ENCODE measurements at places on chromosomes 5 and 9.

GRCh38 chr5:10637944-10638343 lies 74.1 kb downstream of the ANKRD33B start:
- DNase-seq, result no peak

- DNase-seq, result peak; percentile 12
These were observed 2.6 kb downstream of the OLFML2A start for GRCh38 chr9:124779368-124780059.

DNA sequence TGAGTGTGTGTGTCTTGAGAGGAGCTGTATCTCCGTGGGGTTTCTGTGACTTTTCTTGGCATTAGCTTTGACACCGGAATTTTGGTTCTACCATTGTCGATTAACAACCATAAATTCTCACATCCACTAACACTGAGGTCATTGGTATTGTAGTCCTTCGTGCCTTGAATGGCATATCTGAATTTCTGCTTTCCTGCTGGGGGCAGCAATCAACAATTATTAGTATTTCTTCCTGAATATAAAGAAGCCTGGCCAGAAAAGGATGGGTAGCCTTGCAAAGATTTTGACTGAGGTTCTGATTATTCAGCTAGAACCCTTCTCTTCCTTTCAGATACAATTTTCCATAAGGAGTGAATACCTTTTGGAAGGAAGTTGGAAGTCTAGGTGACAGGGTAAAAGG lies 33.5 kb upstream of the SHOC1 start:
- DNase-seq, result no peak

- DNase-seq, result no peak
These were observed 378.8 kb upstream of the ZNF608 start for GRCh38 chr5:125125031-125125823.

GRCh38 chr9:134063571-134064450 lies 4.0 kb downstream of the BRD3 start:
- no peak for DNase-seq

DNA sequence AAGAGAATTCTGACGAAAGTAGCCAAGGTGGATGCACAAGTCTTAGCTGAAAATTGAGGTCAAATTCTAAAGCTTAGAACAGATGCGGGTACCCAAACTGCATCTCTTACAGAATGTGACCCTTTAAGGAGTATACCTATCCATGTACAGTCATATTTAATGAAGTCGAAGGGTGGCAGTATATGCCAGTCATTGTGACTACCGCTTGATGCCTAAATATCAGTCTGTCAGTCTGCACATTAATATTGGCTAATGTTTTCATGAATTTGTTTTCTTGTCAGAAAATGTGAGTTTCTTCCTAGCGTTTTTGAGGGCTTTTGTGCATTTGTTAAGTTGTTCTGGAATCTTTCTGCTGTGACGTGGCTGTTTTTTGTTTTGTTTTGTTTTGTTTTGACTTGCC lies 264.5 kb upstream of the ELAVL2 start:
- DNase-seq, result no peak

DNA sequence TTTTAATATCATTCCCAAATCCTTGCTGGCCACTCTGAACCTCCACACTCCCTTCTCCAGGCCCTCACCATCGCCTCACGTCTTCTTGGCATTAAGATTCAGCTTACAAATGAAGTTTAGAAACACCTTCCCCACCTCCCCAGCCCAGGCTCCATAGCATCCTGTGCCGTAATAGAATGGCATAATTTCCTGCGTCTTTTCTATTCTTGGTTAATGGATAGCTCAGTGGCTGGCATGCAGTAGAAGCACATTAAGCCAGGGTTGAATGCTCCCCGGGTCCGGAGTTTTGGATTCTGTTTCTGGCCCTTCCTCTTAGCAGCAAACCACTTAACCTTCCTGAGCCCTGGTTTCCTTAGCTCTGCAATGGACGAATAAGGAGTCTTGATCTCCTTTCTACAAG lies 13.8 kb downstream of the WWC1 start:
- no peak for DNase-seq

- no peak for DNase-seq
These were observed 11.5 kb downstream of the AFF4 start for GRCh38 chr5:132951897-132952296.

DNA sequence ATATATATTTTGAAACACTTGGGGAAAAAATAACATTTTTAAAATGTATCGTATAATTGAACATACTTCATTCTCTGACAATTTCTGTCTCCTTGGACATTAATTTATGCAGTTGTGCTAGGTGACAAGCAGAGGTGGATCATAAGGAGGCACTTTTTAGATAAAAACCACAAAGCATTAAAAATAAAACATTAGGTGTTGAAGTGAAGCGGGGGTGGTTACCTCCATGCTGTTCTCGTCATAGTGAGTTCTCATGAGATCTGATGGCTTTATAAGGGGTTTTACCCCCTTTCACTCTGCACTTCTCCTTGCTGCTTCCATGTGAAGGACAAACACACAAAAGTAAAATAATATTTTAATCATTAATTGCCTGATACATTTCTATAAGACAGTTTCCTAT lies 11.9 kb upstream of the COX7C start:
- DNase-seq, result no peak

Data from stimulated activated CD4-positive, alpha-beta T cell treated with anti-CD3 and anti-CD28 coated beads, Interleukin-2, amount 100 ng/mL, for 24 hours (primary cell).